Activated naive CD8-positive, alpha-beta T cell treated with anti-CD3 and anti-CD28 coated beads for 36 hours (primary cell): ENCODE measurements at places on chromosomes 12 and 14. TPM values are rescaled to one million over a fixed set of nuclear protein-coding genes. Genes with fewer than 3 reads are reported as not detected.

GPR84 gene
- 1.2 TPM for total RNA-seq

- H3K4me1 ChIP-seq = peaks cover 28% of the 10 kb centered on the region
- no peak overlapping the region for H3K27ac ChIP-seq
- H3K36me3 ChIP-seq = peaks cover 8% of the 10 kb centered on the region
Measured at GRCh38 chr12:89343127-89343526, 9.2 kb downstream of the DUSP6 start.

- no peaks in the 10 kb centered on the region for H3K36me3 ChIP-seq
- H3K4me3 ChIP-seq = no peak overlapping the region
- peaks cover 4% of the 10 kb centered on the region for H3K4me1 ChIP-seq
- H3K27me3 ChIP-seq = peaks cover 40% of the 10 kb centered on the region
- no peak for DNase-seq
- H3K27ac ChIP-seq = no peak overlapping the region
Measured at GRCh38 chr12:55607821-55608594, 28.7 kb upstream of the OR10P1 start.

SIX6 gene
- total RNA-seq = not detected

NELL2 gene
- 120 TPM for total RNA-seq

GRCh38 chr14:103016071-103016470, 41.3 kb downstream of the CDC42BPB start:
- H3K4me3 ChIP-seq = no peak overlapping the region
- no peaks in the 10 kb centered on the region for H3K36me3 ChIP-seq
- peaks cover 3% of the 10 kb centered on the region for H3K4me1 ChIP-seq
- H3K27me3 ChIP-seq = no peaks in the 10 kb centered on the region

GRCh38 chr14:80781972-80782367, 159.6 kb downstream of the CEP128 start:
- no peak for DNase-seq
- no peak overlapping the region for H3K4me3 ChIP-seq
- H3K4me1 ChIP-seq = no peaks in the 10 kb centered on the region
- H3K27me3 ChIP-seq = no peaks in the 10 kb centered on the region
- H3K36me3 ChIP-seq = peaks cover 16% of the 10 kb centered on the region

GRCh38 chr12:55955800-55956508, 9.9 kb downstream of the PMEL start:
- peak overlapping the region; percentile 21 for H3K27ac ChIP-seq
- no peak overlapping the region for H3K4me3 ChIP-seq
- H3K4me1 ChIP-seq = peaks cover 18% of the 10 kb centered on the region
- peaks cover 15% of the 10 kb centered on the region for H3K36me3 ChIP-seq

RPGRIP1 gene
- 0.08 TPM for total RNA-seq

DNA sequence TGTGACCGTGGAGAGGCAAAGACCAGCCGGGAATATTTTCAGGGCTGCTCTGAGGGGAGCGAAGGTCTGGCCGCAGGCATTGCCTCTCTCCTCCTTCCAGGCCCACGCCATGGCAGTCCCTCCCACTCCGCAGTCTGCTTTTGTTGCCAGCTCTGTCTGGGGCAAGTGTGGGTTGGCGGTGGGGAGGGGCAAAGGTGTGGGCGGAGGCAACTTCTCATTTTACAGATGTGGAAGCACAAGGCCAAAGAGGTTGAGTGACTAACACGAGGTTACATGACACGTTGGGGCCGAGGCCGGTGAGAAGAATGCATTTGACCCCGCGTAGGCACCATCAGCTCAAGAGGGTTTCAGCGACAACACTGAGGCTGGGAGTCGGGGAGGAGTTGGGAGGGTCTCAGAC, 6.1 kb upstream of the FAIM2 start:
- H3K4me1 ChIP-seq = no peaks in the 10 kb centered on the region
- H3K4me3 ChIP-seq = no peak overlapping the region
- DNase-seq = no peak
- no peaks in the 10 kb centered on the region for H3K36me3 ChIP-seq
- peaks cover 9% of the 10 kb centered on the region for H3K27me3 ChIP-seq

- no peak overlapping the region for H3K4me3 ChIP-seq
- peaks cover 39% of the 10 kb centered on the region for H3K4me1 ChIP-seq
- no peak for DNase-seq
- no peaks in the 10 kb centered on the region for H3K27me3 ChIP-seq
- H3K36me3 ChIP-seq = peaks cover 12% of the 10 kb centered on the region
- no peak overlapping the region for H3K27ac ChIP-seq
Measured at GRCh38 chr12:121456551-121456950, 56.6 kb downstream of the RNF34 start.

- no peaks in the 10 kb centered on the region for H3K36me3 ChIP-seq
- H3K27ac ChIP-seq = no peak overlapping the region
- H3K4me3 ChIP-seq = no peak overlapping the region
- no peaks in the 10 kb centered on the region for H3K4me1 ChIP-seq
Measured at GRCh38 chr14:54003064-54003463, 46.4 kb upstream of the BMP4 start.

RAD51AP1 gene
- 52.7 TPM for total RNA-seq

GRCh38 chr12:66724616-66725015, 45.7 kb upstream of the GRIP1 start:
- no peaks in the 10 kb centered on the region for H3K27me3 ChIP-seq
- H3K36me3 ChIP-seq = no peaks in the 10 kb centered on the region
- DNase-seq = no peak
- peaks cover 3% of the 10 kb centered on the region for H3K4me1 ChIP-seq

- no peak for DNase-seq
- peak overlapping the region; percentile 95 for H3K27ac ChIP-seq
- H3K27me3 ChIP-seq = no peaks in the 10 kb centered on the region
- H3K4me1 ChIP-seq = peaks cover 36% of the 10 kb centered on the region
- H3K36me3 ChIP-seq = peaks cover 44% of the 10 kb centered on the region
- peak overlapping the region; percentile 98 for H3K4me3 ChIP-seq
Measured at GRCh38 chr12:48681399-48681709, 684 bp downstream of the KANSL2 start.

GIT2 gene
- 50.6 TPM for total RNA-seq

PRKD1 gene
- not detected for total RNA-seq

SYNE3 gene
- total RNA-seq = 38.0 TPM

DNA sequence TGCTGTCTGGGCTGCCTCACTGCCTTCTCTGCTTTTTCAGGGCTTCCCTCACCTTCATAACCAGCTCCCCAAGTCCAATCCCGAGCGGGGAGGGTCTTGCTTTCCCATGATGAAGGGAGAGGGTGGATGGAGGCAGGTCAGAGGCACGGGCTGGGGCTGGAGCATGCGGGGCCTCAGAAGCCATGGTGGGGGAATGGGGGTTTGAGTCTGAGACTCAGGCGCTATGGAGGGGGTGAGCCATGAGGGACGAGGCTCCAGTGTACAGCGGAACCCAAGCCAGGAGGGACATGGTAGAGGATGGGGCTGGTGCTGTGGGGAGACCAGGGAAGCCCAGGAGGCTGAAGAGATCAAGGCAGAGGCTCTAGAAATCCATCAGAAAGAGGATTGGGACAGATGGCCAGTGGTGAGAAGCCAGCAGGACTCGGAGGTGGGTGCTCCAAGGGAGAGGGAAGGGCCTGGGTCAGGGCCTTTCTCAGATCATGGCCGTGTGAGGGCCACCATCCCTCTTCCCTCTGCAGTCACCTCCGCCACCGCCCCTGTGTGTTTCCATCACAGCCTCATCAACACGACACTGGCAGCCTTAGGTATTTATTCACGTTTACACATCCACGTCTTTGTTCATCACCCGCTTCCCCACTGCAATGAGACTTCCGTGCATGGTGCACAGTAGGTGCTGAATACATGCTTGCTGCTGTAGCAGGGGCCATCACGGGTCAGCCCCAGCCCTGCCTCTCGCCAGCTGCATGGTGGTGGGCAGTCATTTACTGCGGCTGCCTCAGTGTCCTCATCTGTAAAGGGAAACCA, 144.7 kb downstream of the ADGRD1 start:
- no peaks in the 10 kb centered on the region for H3K4me1 ChIP-seq
- no peaks in the 10 kb centered on the region for H3K36me3 ChIP-seq
- H3K27me3 ChIP-seq = no peaks in the 10 kb centered on the region
- no peak for DNase-seq

GRCh38 chr12:6167327-6168280, 32.6 kb upstream of the CD9 start:
- DNase-seq = peak; percentile 87
- H3K4me1 ChIP-seq = peaks cover 33% of the 10 kb centered on the region
- H3K27ac ChIP-seq = peak overlapping the region; percentile 96
- no peaks in the 10 kb centered on the region for H3K36me3 ChIP-seq
